ENCODE measurements at places on chromosomes 7 and 10. TPM values are rescaled to one million over a fixed set of nuclear protein-coding genes. Genes with fewer than 3 reads are reported as not detected.

- H3K27ac ChIP-seq, result no peak overlapping the region
- DNase-seq, result no peak
- no peaks in the 10 kb centered on the region for H3K27me3 ChIP-seq
- H3K4me3 ChIP-seq, result no peak overlapping the region
- H3K36me3 ChIP-seq, result no peaks in the 10 kb centered on the region
Measured at GRCh38 chr7:45897042-45897690, 8.9 kb downstream of the IGFBP1 start.

The PHKG1 gene
- total RNA-seq, result 2.3 TPM

- peaks cover 26% of the 10 kb centered on the region for H3K4me1 ChIP-seq
- no peak for DNase-seq
- H3K4me3 ChIP-seq, result no peak overlapping the region
- H3K27ac ChIP-seq, result no peak overlapping the region
- H3K36me3 ChIP-seq, result no peaks in the 10 kb centered on the region
Measured at GRCh38 chr10:71743089-71743838, 23.7 kb upstream of the C10orf105 start.

DNA sequence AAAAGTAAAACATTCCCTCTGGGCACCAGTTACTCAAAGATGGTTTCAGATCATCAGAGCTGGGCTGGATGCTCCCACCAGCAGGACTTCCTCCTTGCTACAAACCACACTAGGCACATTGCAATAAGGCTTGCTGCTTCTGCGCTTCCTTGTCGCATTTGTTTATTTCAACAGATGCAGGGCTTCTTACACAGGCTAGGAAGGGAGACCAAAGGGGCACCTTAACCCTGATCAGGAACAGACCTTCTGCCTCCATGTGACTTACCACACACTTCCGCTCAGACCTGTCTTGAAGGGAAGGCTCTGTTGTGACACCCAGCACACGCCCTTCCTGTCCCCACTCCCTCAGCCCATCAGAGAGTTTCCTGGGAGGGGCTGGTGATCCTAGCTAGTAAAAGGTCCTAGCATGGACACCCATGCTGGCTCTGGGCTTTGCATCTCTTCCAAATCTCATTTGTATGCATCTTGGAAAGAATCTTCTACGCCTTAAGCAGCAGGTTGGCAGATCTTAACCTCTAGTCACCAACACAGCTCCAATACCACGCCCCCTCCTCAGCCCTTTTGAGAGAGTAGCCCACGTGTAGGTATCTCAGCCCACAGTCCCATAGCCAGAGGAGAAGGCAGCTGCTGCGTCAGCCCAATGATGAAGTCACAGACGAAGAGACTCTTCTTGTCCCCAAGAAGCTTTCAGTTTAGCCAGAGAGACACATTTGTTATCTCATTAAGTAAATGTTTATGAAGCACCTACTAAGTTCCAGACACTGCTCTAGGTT is 47.1 kb upstream of the SVIL start:
- DNase-seq, result no peak
- H3K27me3 ChIP-seq, result no peaks in the 10 kb centered on the region
- no peaks in the 10 kb centered on the region for H3K36me3 ChIP-seq
- H3K4me3 ChIP-seq, result no peak overlapping the region
- H3K27ac ChIP-seq, result no peak overlapping the region

DNA sequence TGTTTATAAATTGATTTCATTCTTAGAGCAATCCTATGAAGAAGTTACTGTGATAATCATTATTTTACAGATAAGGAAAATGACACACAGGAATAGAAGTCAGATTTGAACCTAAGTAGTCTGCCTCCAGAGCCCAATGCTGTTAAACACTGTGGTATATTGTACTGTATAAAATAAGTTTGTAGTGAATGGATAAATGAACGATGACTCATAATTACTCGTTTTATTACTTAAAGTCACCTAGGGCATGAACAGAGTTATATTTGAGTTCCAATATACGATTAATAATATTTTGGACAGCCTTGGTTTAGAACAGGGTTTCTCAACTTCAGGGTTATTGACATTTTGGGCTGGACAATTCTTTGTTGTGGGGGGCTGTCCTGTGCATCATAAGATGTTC is 7.8 kb upstream of the BTRC start:
- no peak overlapping the region for H3K27ac ChIP-seq
- H3K27me3 ChIP-seq, result no peaks in the 10 kb centered on the region
- H3K36me3 ChIP-seq, result no peaks in the 10 kb centered on the region
- no peak for DNase-seq

GRCh38 chr7:40658729-40659128 is 523.9 kb downstream of the SUGCT start:
- H3K36me3 ChIP-seq, result no peaks in the 10 kb centered on the region
- no peaks in the 10 kb centered on the region for H3K4me1 ChIP-seq
- no peak overlapping the region for H3K4me3 ChIP-seq
- DNase-seq, result no peak

The C7orf33 gene
- not detected for total RNA-seq

- H3K36me3 ChIP-seq, result no peaks in the 10 kb centered on the region
- no peak overlapping the region for H3K4me3 ChIP-seq
- H3K4me1 ChIP-seq, result no peaks in the 10 kb centered on the region
- no peak overlapping the region for H3K27ac ChIP-seq
- no peaks in the 10 kb centered on the region for H3K27me3 ChIP-seq
Measured at GRCh38 chr10:132692311-132692710, 93.6 kb downstream of the NKX6-2 start.

Data from ovary (tissue), 10 donors.